Upper lobe of left lung (tissue), 6 donors: ENCODE measurements at places on chromosomes 11 and 22. TPM values are rescaled to one million over a fixed set of nuclear protein-coding genes. Genes with fewer than 3 reads are reported as not detected.

The ATG2A gene
- 51.3 TPM for total RNA-seq

The MMP1 gene
- 10.7 TPM for total RNA-seq

DNA sequence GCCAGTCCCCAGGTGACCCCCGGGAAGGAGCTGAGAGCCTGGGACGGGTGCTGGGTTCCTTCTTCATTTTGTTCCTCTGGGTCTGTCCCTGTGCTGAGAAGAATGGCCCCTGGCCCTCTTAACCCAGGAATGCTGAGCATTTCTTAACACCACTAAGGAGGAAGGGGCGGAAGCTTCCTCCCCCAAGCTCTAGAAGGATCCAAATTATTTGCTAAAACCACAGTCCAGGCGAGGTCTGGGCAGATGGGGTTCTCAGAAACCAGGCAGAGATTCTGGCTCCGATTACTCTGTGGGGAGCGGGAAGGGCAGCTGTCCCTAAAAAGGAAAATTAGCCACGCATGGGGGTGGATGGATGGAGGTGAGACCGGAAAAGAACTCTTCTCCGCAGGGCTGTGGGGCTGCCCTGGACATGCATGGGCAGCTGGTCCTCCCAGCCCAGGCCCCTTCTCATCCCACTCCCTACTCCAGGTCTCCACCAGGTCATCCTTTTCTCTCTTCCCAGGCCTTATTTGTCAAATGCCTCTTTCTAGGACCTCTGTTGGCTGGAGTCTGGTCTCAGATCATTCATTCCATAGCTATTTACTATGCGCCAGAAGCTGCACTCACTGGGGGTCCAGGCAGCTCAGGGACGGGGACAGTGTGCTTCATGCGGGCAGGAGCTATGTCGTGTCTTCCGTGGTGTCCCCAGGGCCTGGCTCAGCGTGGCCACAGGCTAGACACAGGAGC is 45.0 kb upstream of the MYH9 start:
- no peaks in the 10 kb centered on the region for H3K27me3 ChIP-seq
- no peak for DNase-seq
- no peak overlapping the region for H3K4me3 ChIP-seq
- peak overlapping the region; percentile 43 for H3K27ac ChIP-seq
- H3K4me1 ChIP-seq = peaks cover 46% of the 10 kb centered on the region

DNA sequence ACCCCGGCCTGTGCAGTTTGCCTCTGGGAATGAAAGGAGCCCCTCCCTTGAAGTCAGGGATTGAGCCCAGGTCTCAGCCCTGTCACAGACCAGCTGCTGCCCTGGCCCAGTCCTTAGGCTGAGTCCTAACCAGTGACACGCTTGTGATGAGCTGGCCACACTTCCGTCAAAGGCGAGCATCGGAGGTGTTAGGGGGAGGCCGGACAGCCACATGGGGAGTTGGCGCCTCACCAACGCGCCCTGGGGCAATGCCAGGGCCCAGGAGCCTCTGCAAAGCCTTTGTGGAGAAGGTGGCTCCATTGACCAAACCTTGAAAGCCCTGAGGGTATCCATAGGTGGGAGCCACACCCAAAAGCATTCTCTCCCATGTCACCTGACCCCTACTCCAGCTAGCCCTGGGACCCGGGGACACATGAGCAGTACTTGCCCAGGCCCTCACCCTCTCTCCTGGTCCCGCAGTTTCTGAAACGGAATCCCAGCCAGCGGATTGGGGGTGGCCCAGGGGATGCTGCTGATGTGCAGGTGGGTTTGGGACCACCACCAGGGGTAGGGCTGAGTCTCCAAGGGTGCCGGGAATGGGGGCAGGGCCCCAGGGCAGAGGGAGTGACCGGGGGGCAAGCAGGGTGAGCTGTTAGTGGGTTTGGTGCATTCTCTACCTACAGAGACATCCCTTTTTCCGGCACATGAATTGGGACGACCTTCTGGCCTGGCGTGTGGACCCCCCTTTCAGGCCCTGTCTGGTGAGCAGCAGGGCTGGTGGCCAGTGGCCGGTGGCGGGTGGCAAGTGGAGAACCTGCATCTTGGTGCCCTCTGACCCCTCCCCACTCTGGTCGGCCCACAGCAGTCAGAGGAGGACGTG is 3.7 kb downstream of the PTPRCAP start:
- H3K4me1 ChIP-seq = peaks cover 28% of the 10 kb centered on the region
- no peak overlapping the region for H3K4me3 ChIP-seq
- no peak overlapping the region for H3K27ac ChIP-seq
- H3K36me3 ChIP-seq = peaks cover 60% of the 10 kb centered on the region
- no peaks in the 10 kb centered on the region for H3K27me3 ChIP-seq
